MG63 (cell line): ENCODE measurements at places on chromosomes 5 and 9. TPM values are rescaled to one million over a fixed set of nuclear protein-coding genes. Genes with fewer than 3 reads are reported as not detected.

DNA sequence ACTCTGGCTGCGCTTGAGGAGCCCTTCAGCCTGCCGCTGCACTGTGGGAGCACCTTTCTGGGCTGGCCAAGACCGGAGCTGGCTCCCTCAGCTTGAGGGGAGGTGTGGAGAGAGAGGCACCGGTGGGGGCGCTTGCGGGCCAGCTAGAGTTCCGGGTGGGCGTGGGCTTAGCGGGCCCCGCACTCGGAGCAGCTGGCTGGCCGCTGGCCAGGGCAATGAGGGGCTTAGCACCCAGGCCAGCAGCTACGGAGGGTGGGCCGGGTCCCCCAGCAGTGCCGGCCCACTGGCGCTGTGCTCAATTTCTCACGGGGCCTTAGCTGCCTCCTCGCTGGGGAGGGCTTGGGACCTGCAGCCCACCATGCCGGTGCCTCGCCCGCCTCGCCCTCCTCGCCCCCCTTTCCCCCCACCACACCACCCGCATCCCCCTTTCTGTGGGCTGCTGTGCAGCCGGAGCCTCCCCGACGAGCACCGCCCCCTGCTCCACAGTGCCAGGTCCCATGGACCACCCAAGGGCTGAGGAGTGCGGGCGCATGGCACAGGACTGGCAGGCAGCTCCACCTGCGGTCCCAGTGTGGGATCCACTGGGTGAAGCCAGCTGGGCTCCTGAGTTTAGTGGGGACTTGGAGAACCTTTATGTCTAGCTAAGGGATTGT, 954.5 kb downstream of the DTWD2 start:
- no peak for DNase-seq

OR2Y1 gene
- total RNA-seq: not detected in 2 replicates

- DNase-seq: no peak
These were observed 13.0 kb upstream of the CCDC69 start for GRCh38 chr5:151236888-151237287.

SPATA31D4 gene
- total RNA-seq: not detected in 2 replicates

GRCh38 chr5:136094913-136095641, 37.6 kb upstream of the SMAD5 start:
- no peak for DNase-seq

DNA sequence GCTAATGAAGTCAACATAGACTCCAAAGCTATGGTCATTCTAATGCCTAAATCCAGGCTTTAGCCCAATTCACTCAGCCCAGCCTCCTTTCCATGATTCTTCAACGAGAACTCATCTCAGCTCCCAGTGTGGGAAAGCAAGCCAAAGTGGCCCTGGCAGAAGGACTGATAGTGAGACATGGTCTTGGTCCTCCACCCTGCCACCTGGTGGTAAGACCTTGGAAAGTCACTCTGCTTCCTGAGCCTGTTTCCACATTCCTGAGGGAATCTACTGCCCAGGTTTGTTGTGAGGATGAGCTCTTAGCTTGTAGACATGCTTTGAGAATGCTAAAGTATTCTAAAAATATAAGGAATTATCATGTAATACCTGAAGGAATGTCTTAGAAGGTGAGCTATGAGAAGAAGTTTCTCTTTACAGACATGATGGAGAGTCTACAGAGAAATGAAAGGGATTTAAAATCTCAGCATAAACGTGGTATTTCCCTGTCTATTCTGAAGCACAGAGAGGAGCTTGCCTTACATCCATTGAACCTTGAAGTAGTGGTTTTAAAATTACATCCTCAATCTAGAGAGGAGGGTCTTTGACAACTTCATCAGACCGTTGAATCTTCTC, 173.5 kb downstream of the TRIM32 start:
- DNase-seq: peak; percentile 71

GRCh38 chr5:92147798-92148197, 764.7 kb upstream of the ARRDC3 start:
- DNase-seq: no peak

- DNase-seq: no peak
These were observed 399.4 kb upstream of the IRX4 start for GRCh38 chr5:2282034-2282690.

DNA sequence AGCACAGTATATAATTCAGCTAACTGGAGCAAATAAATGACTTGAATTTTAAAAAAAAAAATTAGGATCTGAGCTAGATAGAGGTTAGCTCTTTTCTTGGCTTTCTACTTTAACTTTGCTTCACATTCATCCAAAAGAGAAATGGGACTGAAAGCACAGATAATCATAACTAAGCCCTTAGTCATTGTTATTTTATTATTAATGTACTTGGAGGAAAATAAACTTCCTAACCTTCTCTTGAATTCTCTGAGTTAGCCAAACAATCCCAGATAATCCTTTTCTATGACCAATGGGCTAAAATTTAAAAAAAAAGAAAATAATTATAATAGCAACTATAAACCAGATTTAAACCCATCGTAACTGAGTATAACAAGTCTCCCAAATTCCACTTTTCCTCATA, 57.6 kb upstream of the RASA1 start:
- DNase-seq: no peak

DNA sequence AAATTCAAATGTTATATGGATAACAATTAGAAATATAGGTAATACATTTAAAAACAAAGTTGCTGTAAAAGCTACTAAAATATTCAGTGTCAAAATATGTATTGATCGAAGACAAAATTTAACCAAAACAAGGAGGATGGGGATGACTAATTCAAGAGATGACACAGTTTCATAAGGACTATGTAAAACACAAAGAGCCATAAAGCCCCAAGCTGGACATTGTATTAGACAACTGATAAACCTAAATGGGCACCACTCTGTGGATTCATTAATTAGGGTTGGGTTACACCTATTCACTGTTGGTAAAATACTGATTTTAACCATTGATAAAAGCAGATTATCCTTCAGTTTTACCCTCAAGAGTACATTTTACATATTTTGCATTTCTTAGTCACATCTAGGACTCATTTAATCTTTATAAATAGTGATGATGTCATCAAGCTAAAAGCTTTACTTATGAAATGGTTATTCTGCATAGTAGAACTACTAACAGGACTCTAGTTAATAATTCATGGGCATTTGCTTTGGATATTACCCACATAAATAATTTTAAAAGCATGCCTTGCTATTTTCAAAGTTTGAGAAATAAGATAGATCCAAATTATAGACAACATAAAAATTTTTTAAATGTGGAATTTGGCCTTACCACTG, 13.7 kb downstream of the TUT7 start:
- DNase-seq: no peak

- peak; percentile 23 for DNase-seq
These were observed 6.9 kb upstream of the RIC1 start for GRCh38 chr9:5622016-5622415.

DNA sequence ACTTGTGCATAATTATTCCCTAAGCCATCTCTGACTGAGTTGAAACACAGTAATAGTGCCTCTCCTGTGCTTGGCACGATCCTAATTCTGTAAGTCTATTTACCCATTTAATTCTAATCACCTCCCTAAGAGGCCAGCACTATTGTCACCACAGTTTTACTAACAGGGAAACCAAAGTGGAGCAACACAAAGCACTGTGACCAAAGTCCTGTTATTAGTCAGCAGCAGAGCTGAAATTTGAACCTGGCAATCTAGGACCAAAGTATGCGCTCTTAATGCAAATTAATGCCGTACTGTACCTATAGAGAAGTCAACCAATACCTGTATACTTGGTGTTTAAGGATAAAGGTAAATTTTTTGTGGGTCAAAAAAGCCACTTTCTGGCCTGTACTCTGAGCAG, 77.1 kb upstream of the CNTLN start:
- DNase-seq: no peak

- DNase-seq: no peak
These were observed 85.9 kb downstream of the GOLPH3 start for GRCh38 chr5:32088214-32088613.
